ENCODE measurements at places on chromosomes 4 and X. TPM values are rescaled to one million over a fixed set of nuclear protein-coding genes. Genes with fewer than 3 reads are reported as not detected.

The PIN4 gene
- total RNA-seq, result 44.1 TPM

DNA sequence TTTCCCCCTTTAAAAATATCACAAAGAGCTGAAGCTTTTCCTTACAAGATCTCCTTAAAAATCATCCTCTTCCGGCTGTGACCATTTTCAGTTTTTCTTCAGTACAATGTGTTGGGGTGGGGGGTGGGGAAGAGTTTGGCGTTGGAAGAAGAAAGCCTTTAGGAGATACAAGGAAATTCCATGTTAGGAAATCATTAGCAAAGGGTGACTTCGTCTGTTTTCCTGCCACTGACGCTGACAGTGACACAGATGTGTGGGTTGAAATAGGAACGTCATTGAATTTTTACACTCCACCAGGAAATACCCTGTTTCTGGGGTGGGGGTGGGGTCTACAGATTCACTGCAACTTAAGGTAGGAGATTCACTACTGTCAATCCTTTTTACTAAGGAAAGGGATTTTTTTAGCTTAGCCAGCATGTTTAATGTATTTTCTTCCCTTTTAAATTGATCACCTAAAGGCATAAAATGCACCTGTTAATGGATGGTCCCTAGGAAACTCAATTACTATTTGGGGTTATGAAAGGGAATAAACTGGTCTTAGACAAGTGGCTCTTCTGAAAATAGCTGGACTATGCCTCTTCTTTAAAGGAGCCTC lies 3.9 kb downstream of the MAMLD1 start:
- DNase-seq, result peak; percentile 39

GRCh38 chr4:11471618-11472017 lies 42.9 kb upstream of the HS3ST1 start:
- DNase-seq, result no peak

DNA sequence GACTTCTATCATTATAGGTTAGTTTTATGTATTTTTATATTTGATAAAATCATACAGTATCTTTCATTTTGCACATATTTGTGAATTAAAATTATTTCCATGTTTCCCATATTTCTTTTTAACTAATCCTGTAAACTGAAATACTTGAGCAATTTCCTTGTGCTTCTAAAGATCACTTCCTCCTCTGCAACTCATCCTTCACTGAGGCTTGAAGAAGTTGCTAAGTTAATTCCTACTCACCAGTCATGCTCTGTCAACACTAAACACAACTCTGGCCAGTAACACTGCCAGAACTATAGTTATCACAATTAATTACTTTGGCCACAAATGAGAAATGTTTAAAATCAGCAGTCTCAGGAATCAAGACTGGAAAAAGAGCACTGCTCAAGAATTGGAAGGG lies 6.7 kb downstream of the SPATA4 start:
- DNase-seq, result no peak

DNA sequence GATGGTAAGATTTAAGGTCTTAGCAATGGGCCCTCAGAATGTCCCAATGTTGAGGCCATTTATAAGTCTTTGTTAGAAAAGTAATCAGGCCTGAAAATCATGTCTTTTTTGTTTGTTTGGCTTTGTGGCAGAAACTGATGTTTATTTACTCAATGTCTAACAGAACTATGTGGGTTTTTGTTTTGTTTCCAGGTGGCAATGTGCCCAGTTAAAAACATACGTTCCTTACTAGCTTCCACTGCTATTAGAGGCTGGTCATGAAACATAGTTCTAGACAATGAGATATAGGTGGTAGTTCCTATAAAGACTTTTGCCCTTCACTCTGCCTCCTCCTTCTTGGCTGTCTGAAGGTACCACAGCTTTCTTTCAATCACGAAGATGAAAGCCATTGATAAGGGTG lies 108.8 kb downstream of the C4orf51 start:
- peak; percentile 76 for DNase-seq

GRCh38 chrX:27679281-27679680 lies 89.1 kb downstream of the DCAF8L2 start:
- DNase-seq, result peak; percentile 22

The ZFYVE28 gene
- 6.3 TPM for total RNA-seq

DNA sequence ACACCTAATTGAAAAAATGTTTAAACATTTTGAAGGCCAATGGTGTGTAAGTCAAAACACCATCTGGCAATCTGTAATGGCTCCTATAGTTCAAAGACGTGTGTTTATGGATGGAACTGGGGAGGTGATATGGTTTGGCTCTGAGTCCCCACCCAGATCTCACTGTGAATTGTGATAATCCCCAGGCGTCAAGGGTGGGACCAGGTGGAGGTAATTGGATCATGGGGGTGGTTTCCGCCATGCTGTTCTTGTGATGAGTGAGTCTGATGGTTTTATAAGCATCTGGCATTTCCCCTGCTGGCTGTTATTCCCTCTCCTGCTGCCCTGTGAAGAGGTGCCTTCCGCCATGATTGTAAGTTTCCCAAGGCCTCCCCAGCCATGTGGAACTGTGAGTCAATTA lies 52.2 kb downstream of the ADRA2C start:
- no peak for DNase-seq

GRCh38 chrX:21725496-21725895 lies 32.4 kb downstream of the SMPX start:
- DNase-seq, result peak; percentile 66

DNA sequence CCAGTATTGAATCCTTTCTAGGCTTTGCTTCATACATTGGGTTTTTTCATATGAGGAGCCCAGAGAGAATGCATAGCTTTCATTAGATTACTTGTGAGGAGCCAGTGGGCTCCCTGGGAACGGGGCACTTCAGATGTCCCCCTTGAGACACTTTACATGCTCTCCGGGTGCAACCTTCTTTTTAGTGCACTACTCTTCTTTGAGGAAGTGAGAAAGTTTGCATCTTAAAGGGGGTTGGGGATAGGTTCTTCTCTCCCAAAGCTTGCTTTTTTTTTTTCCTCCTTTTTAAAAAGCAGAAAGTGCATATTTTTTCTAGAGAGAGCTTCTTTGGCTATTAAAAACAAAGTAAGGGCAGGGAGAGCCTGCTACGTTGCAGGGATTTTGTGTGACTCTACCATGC lies 4.3 kb downstream of the HADH start:
- no peak for DNase-seq

GRCh38 chrX:72020788-72021187 lies 110.1 kb downstream of the NHSL2 start:
- DNase-seq, result no peak

The TREX2 gene
- total RNA-seq, result 1.4 TPM

The ARMCX4 gene
- total RNA-seq, result not detected

The CYTL1 gene
- not detected for total RNA-seq

- DNase-seq, result no peak
Measured at GRCh38 chrX:109880629-109881028, 122.3 kb upstream of the TMEM164 start.

DNA sequence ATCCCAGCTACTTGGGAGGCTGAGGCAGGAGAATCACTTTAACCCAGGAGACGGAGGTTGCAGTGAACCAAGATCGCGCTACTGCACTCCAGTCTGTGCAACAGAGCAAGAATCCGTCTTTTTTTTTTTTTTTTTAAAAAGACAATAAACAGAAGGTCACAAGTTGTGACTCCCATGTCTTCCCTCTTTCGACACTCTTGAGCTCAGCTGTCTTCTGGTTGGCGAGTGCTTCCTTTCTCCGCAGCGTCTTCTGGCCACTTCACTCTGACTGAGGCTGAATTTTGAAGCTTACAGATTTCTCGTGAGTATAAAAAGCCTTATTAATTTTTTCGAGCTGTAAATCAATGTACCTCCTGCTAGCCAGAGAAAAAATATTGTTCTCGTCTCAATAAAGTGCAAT lies 124.9 kb downstream of the STOX2 start:
- DNase-seq, result no peak

The PCDH10 gene
- total RNA-seq, result 0.23 TPM

GRCh38 chr4:187103351-187103750 lies 379.7 kb upstream of the FAT1 start:
- no peak for DNase-seq

GRCh38 chr4:173680278-173680677 lies 150.2 kb upstream of the HAND2 start:
- no peak for DNase-seq

- DNase-seq, result no peak
Measured at GRCh38 chr4:186258216-186258811, 7.7 kb upstream of the F11 start.

GRCh38 chr4:89837993-89838390 lies 1.0 kb upstream of the SNCA start:
- no peak for DNase-seq

GRCh38 chrX:10360116-10360515 lies 203.3 kb downstream of the CLCN4 start:
- DNase-seq, result no peak

DNA sequence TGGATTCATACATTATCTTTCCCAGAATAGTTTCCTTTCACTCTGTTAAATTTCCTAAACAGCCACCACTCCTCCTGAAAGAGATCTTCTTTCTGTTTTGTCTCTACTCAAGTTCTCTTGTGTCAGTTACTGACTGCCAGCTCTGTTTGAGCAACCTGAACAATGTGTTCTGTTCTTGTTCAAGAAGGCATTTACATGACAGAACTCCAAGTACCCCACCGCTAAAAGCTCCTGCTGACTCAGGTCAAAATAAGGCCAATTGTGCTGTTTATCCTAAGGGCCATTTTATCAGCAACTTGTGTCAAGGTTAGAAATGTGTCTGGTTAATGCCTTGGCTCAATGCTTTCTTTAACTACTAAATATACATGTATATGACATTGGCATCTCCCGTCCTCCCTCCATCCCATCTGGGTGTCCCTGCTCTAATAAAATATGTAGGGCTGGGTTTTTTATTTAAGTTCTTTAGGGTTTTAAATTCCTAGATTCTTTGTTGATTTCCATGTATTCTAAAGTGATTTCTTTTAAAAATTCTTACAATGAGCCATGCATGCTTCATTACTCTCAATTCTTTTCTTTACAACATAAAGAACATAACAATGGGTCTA lies 144.3 kb upstream of the PAQR3 start:
- no peak for DNase-seq

DNA sequence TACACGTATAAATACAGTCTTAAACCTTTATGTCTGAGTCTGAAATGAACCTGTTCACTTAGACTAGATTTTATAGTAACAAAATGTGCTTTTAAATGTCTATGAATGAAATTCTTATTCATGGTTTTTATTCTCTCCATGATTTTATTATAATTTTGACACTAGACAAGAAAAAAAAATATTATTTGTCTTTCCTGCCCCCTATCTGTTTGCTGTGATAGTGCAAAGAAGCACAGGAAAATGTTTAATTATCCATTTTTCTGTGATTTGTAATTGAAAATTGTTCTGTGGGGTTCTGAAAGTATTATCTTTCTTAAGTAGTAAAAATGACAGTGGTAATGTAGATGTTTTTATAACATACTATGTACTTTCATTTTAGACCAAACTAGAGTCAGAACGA lies 52.0 kb downstream of the INTS6L start:
- DNase-seq, result no peak

The KIAA1210 gene
- total RNA-seq, result 0.07 TPM

DNA sequence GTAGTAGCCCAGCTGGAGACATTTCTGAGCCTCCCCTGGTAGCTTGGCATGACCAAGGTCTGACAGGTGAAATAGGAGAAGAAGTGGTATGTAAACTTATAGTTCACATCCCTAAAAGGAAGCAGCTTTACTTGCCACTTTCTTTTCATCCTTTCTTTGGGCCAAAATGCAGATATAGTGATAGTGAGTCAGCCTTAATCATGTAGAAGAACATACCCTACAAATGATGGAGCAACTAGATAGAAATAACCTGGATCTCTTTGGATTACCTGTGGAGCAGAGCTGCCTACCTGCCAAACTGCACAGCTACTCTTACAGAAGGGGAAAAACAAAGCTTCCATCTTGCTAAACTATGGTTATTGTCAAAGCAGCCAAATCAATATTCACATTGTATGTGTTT lies 106.7 kb upstream of the LCORL start:
- no peak for DNase-seq

- no peak for DNase-seq
Measured at GRCh38 chr4:67933038-67933437, 30.3 kb downstream of the TMPRSS11A start.

DNA sequence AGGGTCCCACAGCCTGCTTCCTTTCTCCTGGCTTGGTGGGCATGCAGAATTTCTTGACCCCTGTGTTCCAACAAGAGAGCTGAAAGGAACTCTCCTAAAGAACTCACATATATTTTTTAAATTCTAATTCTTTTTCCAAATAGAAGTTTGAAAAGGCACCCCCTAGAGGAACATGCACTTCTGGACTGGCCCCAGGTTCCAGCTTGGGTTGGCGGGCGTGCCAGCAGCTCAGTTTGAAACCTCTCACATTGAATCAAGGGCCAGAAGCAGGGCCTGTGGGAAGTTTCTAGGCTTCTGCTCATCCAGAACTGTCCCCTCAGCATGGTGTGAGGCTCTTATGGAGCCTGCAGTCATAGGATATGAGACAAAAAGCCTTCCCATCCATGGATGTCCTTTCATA lies 132.6 kb downstream of the ATG4A start:
- DNase-seq, result no peak

The SLC2A9 gene
- total RNA-seq, result 0.11 TPM

DNA sequence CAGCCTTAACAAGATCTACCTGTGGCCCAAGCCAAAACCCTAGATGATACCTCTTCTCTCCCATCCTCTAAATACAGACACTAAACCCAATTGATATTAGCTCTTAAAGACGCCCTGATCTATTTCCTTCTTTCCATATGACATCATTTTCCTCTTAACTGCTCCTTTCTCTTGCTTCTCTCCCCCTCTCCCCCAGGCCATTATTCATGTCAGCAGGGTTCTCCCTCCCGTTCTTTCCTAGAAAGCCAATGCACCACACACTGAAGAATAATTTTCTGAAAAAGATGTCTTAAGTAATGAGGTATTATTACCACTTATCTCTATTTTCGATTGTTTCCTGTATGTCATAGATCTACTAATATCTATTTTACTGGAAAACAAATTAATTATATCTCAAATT lies 9.7 kb upstream of the ING2 start:
- DNase-seq, result no peak

The CSAG1 gene
- total RNA-seq, result not detected

The LRCH2 gene
- 0.11 TPM for total RNA-seq

- DNase-seq, result no peak
Measured at GRCh38 chrX:111102636-111103035, 6.6 kb downstream of the PAK3 start.

The HSFX4 gene
- total RNA-seq, result not detected

GRCh38 chr4:7924570-7924969 lies 15.1 kb downstream of the AFAP1 start:
- no peak for DNase-seq

The TXK gene
- total RNA-seq, result 0.92 TPM

GRCh38 chr4:106329041-106329618 lies 12.8 kb downstream of the AIMP1 start:
- DNase-seq, result peak; percentile 51

The F11 gene
- total RNA-seq, result not detected

GRCh38 chr4:125434136-125434535 lies 119.4 kb downstream of the FAT4 start:
- DNase-seq, result no peak

Measured in PC-3 (cell line).